ENCODE measurements at places on chromosomes 2 and 18. TPM values are rescaled to one million over a fixed set of nuclear protein-coding genes. Genes with fewer than 3 reads are reported as not detected.
A peak's percentile ranks its signal among the peaks of the same experiment; 100 is the strongest.

- DNase-seq, result no peak
These were observed 12.7 kb upstream of the DUSP2 start for GRCh38 chr2:96157649-96158553.

- DNase-seq, result no peak
These were observed 138.4 kb upstream of the CCDC68 start for GRCh38 chr18:55097456-55098170.

The ACTR2 gene
- 58.7 TPM for total RNA-seq

GRCh38 chr2:237128026-237128703 lies 42.5 kb downstream of the COPS8 start:
- peak; percentile 96 for DNase-seq

DNA sequence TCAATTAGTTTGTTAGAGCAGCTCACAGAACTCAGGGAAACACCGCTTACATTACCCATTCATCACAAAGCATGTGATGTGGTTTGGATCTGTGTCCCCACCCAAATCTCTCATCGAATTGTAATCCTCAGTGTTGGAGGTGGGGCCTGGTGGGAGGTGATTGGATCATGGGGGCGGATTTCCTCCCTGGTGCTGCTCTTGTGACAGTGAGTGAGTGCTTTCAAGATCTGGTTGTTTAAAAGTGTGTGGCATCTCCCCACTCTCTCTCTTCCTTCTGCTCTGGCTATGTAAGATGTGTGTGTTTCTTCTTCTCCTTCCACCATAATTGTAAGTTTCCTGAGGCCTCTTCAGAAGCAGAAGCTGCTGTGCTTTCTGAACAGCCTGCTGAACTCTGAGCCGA lies 63.5 kb upstream of the AGPS start:
- DNase-seq, result no peak

The DRC1 gene
- not detected for total RNA-seq
